ENCODE measurements at places on chromosomes 16 and 17.

GRCh38 chr16:55145771-55146603 lies 178.0 kb upstream of the IRX6 start:
- DNase-seq = no peak

DNA sequence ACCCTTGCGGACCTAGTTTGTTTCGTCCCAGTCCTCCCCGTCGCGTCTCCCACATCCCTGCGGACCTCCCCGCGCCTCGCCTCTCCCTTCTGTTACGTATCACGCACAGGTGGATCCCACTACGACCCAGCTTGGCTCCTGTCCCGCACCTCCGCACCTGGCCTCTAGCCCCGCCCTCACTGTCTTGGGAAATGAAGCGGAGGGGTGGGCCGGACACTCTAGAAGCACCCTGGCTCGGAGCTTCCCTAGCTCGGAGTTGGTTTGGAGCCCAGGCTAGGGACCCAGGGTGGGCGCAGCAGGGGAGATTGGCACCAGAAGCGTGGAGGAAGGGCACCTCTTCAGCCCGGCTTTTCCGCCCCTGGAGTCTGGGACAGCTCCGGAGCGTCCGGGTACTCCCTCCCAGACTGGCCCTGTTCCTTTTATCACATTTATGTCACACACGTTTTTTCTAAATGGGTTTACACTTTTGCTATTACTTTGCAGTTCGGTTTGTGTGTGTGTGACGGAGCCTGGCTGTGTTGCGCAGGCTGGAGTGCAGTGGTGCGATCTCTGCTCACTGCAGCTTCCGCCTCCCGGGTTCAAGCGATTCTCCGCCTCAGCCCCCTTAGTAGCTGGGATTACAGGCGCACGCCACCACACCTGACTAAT lies 1.4 kb upstream of the CEMP1 start:
- peak; percentile 39 for DNase-seq

GRCh38 chr16:71249399-71249798 lies 18.9 kb upstream of the HYDIN start:
- DNase-seq = no peak

DNA sequence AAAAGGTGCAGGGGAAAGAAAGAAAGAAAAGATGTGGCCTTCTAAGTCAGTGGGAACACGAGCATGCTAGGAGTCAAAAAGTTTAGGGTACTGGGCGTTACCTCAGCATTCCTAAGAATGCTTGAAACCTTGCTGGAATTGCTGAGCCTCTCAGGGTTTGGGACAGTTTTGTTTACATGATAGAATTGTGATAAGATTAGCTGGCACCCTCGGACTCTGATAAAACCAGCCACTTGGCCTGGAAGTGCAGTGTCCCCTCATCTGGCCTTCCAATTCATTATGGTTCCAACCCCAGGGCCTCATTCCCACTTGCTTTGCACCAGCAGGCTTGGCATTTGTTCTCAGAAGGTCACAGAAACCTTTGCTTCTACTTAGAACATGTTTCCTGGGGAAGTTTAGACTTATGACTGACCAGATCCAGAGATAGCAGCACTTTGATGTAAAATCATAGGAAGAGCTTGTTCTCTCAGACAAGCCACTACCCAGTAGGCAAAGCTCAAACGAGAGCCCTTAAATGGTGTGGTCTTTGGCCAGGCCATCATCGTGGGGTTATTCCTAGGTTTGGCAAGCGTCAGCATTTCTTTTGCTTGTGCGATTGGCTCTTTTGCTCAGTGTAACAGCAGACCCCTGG lies 8.0 kb downstream of the SGF29 start:
- no peak for DNase-seq

DNA sequence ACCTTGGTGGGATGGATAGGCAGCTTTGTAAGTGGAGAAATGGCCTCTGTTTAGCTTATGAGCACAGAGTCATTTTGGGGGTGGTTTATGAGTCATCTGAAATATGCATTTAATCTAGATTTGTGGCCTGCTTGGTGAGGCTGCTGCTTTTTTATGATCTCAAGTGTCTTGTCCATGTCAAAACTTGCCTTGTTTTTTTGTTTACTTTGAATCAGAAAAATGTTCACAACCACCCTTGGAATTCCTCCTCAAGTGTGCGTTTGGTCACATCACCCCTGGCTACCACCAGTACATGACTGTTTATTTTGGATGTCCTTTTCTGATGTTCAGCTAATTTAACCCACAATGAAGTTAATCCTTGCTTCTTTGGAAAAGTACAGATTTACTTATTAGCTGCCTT lies 64.6 kb downstream of the FTO start:
- DNase-seq = no peak

GRCh38 chr16:66026211-66026610 lies 340.3 kb upstream of the CDH5 start:
- DNase-seq = no peak

- DNase-seq = peak; percentile 35
Measured at GRCh38 chr17:57085448-57086068, 512 bp downstream of the AKAP1 start.

- DNase-seq = no peak
Measured at GRCh38 chr17:38326996-38327792, 16.6 kb downstream of the GPR179 start.

GRCh38 chr16:28131181-28131580 lies 67.7 kb upstream of the GSG1L start:
- DNase-seq = no peak

- DNase-seq = no peak
Measured at GRCh38 chr17:2074919-2075318, 20.0 kb downstream of the HIC1 start.

GRCh38 chr16:4859900-4860255 lies 12.6 kb downstream of the UBN1 start:
- no peak for DNase-seq

GRCh38 chr17:76643553-76644148 lies at the start of gene ST6GALNAC1:
ST6GALNAC1 (minus strand) TSS chr17:76643757; CDS start chr17:76643638, 119 bp downstream.
- DNase-seq = no peak
